ENCODE measurements at places on chromosomes 6 and 20.
A peak's percentile ranks its signal among the peaks of the same experiment; 100 is the strongest.

DNA sequence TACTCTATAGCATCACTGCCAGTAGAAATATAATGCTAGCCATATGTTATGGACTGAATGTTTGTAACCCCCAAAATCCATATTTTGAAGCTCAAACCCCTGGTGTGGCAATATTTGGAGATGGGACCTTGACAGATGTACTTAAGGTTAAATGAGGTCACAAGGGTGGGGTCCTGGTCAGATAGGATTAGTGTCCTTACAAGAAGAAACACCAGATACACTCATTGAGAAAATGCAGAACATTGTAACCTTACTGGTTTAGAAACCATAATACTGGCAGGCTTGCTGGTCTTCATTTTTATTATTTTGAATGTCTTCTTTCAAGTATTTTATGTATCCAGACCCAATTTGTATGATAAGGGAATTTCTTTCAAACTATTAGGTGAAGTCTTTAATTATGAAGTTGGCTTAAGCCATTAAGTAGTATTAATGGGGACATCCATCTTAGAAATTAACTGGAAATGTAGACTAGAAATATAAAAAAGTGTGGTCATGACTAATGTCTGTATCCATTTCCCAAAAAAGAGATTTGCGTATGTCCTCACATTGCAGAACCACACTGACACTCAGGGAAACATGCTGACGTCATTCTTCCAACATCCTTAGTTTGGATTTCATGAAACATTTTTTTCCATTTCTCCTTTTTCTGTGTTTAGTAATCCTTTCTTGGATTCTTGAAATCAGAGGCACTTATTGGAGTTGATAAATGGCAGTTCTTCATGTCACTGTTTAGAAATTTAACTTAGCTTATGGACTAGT lies 32.4 kb downstream of the SLC16A10 start:
- DNase-seq: no peak

GRCh38 chr20:62426699-62427131 lies 624 bp downstream of the RBBP8NL start:
- DNase-seq: no peak

DNA sequence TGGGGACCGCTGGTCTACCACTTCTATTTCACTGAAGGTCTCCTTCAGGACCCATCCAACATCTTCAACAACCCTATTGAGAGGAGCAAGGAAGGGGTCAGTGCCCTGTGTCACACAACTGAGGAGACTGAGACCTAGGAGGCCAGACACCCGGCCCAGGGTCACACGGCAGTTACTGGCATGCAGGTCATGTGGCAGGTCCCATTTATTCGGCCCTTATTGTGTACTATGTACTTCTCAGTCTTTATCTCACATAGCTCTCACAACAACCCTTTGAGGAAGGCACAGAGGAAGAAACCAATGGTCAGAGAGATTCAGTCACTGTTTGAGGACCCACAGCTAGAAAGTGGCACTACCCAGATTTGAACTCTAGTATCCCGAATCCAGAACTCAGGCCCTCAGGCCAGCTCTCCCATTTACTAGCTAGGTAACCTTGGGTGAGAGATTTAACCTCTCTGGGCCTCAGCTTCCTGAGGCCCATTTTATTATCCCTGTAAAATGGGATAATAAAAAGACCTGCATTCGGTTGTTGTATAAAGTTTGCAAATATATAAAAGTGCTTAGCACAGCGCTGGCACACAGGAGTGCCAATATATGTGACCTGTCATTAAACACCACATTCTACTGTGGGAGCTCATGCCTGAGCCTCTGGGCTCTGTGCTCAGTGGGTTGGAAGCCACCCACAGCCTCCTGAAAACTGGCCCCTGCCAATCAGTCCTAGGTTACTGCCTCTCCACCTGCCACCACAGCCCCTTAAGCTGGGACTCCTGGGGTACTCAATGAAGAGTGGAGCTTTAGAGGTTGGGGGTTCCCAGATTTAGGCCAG lies 15.8 kb downstream of the TFEB start:
- DNase-seq: no peak

DNA sequence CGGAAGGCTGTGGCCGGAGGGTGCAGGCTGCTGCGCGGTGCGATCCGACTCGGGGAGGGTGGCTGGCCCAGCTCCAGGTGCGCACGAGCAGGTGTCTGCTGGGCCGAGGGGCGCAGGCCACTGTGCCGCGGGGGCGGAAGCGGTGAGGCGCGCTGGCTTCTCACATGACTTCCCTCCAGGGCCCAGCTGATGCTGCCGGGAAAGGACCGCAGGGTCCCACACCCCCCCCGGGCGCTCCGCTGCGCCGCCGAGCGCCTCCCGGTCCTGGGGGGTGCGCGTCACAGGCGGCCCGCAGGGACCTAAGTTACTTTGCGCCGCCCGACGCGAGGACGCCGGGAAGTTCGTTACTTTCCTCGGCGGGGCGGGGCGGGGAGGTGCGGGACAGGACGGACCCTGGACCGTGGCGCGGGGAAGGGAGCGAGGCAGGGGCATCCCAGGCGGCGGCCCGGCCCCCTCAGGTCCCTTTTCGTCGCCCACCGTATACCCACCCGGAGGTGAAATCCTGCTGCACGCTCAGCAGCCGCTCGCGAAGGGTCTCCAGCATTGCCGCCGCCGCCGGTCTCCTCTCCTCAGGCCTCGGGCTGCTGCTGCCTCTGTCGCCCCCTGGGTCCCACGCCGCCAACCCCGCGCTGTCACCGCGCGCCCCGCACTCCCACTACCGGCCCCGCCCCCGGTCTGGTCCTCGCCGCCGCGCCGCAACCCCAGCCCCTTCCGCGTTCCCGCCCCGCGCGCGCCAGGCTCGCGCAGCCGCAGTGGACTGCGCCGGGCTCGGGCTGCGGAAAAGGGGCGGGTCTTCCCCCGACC lies at the start of gene DTNBP1:
DTNBP1 (minus strand) TSS at position 703 of the 804 bp plus-strand sequence; CDS start at position 544, 159 bp downstream.
- peak; percentile 90 for DNase-seq

- DNase-seq: no peak
Measured at GRCh38 chr6:13152764-13153163, 175.6 kb downstream of the TBC1D7 start.

DNA sequence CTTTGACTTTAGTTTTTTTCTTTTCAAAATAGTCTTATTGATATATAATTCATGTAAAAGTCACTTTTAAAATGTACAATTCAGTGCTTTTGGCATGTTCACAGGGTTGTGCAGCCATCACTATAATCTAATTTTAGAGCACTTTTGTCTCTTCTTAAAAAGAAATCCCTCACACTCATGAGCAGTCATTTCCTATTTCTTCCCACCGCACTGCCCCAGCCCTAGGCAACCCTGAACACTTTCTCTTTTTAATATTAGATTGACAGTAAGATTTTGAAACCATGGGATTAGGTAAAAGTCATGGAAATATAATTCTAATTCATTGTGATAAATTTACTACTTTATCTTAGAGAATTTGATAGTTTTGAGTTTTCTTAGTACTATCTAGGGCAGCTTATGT lies 309.4 kb downstream of the UTRN start:
- DNase-seq: no peak

- no peak for DNase-seq
Measured at GRCh38 chr20:36149469-36149868, 5.1 kb upstream of the EPB41L1 start.

DNA sequence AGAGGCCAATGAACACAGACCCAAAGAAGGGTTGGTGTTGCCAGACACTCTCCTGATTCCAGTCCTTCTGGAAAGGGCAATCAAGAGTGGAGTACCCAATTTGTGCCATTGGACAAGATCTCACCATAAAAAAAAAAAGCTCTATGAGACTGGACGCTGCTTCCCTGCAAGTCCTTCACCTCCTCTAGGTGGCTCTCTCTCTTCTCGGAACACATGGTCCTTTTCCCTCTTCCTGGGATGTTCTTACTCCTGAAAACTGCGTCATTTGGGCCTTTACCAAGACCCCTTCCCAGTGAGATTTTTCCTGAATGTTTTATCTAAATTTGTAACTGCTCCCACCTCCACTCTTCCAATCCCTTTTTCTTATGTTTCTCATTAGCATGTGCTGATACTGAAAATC lies 280.8 kb downstream of the FOXA2 start:
- DNase-seq: no peak

DNA sequence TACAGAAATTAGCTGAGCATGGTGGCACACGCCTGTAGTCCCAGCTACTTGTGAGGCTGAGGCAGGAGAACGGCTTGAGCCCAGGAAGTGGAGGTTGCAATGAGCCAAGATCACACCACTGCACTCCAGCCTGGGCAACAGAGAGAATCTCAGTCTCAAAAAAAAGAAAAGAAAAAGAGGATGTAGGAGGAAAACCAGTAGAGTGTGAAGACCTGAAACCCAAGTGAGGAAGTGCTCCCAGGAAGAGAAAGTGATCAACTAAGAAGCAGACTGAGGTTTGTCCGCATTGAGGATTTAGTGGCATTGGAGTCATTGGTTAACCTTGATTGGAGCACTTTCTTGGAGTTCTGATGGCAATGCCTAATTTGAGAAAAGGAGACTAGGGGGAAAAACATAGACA lies 20.6 kb upstream of the TASP1 start:
- DNase-seq: no peak

- DNase-seq: no peak
Measured at GRCh38 chr6:126038234-126038633, 51.9 kb downstream of the TRMT11 start.

DNA sequence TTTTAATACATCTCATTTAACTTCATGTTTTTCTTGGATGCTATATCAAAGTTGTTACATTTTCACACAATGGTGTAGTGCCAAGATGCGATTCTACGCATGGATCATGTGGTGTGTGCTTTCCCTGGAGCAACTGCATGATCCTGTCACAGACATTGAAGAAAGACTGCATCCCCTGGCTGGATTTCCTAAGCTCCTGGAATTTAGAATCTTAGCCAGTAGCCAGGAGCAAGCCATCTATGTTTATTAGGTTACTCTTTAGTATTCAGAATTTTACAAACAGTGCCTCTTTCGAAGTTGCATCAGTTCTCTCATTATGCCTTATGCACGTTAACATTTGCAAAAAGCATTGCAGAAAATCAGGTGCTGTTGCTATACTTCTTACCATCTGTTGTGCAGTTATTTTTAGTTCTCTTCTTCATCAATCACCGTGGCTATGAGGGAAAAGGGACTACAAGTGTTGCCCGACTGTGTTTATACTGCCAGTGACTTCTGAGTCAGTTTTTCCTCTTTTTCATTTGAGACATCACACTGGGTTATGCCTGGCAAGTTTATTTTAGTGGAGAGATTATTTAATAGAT lies 584.2 kb downstream of the BCKDHB start:
- no peak for DNase-seq

DNA sequence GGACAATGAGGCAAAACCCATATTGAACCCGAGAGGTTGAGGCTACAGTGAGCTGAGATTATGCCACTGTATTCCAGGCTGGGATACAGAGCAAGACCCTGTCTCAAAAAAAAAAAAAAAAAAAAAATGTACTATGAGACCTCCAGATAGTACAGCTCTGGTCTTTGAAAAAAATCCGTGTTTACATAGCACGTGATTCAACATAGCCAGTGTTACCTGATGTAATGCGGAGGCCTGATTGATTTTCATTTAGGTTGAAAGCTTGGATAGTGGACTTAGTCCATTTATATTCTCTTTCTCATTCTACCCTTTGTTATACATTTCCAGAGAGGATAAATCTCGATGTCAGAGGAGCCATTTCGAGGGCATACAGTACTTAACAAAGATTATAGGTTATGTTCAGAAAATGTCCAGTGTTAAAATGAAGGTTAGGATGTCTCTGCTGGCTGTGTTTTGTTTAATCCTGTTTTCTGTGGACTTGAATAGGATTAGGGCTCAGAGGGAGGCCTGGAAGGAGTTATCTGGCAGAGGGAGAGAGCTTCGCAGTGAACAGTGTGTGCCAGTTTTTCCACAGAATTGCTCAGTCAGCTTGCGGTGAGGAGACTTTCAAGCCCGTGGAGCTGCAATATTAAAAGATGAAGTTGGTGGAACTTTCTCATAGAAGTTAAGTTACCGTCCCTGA lies 33.9 kb upstream of the BCLAF1 start:
- no peak for DNase-seq

GRCh38 chr20:3541887-3542721 lies 71.3 kb downstream of the ATRN start:
- DNase-seq: no peak

- no peak for DNase-seq
Measured at GRCh38 chr20:39810309-39810708, 848.2 kb downstream of the DHX35 start.

- no peak for DNase-seq
Measured at GRCh38 chr6:41763470-41763869, 16.2 kb downstream of the FRS3 start.

- DNase-seq: no peak
Measured at GRCh38 chr6:14614631-14615030, 497.1 kb downstream of the CD83 start.

- no peak for DNase-seq
Measured at GRCh38 chr20:64114356-64114971, 7.1 kb upstream of the NPBWR2 start.

GRCh38 chr6:154996841-154997311 lies 1.8 kb downstream of the TIAM2 start:
- no peak for DNase-seq

DNA sequence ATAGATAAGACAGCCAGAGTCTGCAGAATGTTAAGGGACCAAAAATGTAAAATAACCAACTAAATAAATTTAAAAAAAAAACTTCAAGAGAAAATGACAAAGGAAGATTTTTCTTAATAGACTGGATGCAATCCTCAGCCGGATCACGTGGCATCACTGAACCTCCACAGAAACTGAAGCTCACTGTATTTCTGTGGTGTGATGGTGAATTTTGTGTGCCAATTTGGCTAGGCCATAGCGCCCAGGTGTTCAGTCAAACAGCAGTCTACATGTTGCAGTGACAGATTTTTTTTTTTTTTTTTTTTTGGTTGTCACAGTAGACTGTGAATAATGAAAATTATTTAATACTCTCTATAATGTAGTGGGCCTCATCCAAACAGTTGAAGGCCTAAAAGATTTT lies 95.5 kb downstream of the ARHGAP18 start:
- DNase-seq: no peak

DNA sequence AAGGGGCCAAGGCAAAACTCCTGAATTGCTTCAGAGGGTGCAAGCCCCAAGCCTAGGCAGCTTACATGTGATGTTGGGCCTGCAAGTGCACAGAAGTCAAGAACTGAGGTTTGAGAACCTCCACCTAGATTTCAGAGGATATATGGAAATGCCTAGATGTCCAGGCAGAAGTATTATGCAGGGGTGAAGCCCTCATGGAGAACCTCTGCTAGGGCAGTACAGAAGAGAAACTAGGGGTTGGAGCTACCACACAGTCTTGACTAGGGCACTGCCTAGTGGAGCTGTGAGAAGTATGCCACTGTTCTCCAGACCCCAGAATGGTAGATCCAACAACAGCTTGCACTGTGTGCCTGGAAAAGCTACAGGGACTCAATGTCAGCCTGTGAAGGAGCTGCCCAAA lies 179.7 kb upstream of the GJE1 start:
- DNase-seq: no peak

DNA sequence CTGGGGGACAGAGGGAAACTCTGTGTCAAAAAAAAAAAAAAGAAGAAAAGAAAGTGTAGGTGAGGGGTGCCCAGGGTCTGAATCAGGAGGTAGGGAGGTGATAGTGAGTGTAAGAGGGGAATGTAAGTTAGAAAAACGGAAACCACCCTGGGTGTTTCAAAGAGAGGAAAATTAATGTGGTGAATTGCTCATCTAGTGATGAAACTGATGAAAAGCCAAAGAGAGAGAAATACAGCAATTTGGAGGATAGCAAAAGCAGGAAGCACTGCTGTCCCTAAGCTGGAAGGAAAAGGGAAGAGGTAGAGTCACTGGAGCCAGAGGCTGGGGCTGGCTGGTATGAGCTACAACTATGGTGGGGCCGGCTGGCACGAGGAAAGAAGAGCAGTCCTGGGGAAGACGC lies 85.0 kb upstream of the CEP85L start:
- DNase-seq: no peak

Measured in left forelimb (tissue), 1 donor.